ENCODE measurements at places on chromosomes 2 and 18.

- DNase-seq: peak; percentile 62
Measured at GRCh38 chr2:84741182-84741822, 139.6 kb downstream of the TRABD2A start.

GRCh38 chr2:88074854-88075292 lies 7.2 kb downstream of the SMYD1 start:
- no peak for DNase-seq

DNA sequence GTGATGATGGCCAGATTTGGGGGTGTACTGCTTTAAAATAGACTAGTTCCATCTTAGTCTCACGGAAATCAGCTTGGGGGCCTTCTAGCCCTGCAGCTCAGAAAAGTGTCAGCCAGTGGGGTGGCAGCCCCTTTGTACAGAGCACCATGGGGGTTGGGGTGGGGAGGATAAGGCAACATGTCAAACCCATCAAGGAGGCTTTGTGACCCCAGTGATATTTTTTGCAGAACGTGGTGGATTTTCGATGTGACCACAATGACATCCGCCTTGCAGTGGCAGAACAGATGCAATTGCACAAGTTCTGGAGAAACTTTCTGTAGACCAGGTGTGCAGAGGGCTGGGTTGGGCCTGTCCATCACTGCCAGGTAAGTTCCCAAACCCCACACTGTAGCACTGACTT lies 3.0 kb upstream of the CD8A start:
- DNase-seq: no peak

GRCh38 chr2:163490281-163490680 lies 245.5 kb downstream of the FIGN start:
- DNase-seq: no peak

DNA sequence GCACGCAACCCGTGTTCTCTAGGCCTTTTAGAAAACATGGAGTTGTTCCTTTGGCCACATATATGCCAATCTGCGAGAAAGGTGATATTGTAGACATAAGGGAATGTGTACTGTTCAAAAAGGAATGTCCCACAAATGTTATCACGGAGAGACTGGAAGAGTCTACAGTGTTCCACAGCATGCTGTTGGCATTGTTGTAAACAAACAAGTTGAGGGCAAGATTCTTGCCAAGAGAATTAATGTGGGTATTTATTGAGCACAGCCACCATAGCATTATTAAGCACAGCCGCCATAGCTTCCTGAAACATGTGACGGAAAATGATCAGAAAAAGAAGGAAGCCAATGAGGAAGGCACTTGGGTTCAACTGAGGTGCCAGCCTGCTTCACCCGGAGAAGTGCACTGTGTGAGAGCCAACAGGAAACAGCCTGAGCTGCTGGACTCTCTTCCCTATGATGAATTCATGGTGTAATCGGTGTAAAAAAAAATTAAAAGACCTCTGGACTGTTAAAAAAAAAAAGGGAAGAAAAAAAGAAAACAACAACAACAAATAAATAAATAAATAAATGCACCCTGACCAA lies 29.0 kb upstream of the REL start:
- no peak for DNase-seq

- no peak for DNase-seq
Measured at GRCh38 chr2:195642679-195643068, 14.4 kb upstream of the SLC39A10 start.

DNA sequence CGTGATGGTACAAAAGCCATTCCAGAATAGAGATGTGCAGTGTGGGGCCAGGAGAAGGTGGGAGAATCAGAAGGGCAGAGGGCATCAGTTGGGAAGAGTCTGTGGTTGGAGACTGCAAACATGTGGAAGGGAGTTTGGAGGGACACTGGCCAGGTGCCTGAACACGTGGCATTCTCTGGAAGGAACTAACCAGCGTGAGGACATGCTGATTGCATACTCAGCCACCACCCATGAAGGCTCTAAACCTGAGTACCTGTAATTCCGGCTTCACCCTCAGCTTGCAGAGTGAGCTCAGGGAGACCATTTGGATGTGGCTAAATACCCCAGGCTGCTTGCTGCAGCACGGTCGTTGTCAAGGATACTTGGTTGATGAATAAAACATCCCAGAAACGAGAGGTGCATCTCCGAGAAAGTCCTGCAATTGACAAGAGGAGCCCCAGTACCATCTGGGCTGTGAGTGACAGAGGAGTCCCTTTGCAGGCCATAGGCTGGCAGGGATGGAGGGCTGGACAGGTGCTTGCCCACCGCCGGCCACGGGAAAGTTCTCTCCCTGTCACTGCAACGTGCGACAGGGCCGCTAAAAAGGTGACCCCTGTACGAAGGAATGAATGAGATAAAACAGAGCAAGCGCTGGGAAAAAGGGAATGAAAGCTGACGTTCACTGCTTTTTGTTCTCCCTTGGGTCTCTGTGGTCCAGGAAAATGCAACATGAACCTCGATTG lies 5.0 kb downstream of the ACKR3 start:
- no peak for DNase-seq

- no peak for DNase-seq
Measured at GRCh38 chr2:128687565-128687964, 368.9 kb upstream of the HS6ST1 start.

Data from CD4-positive, alpha-beta T cell treated with Interleukin-17A for 4 hours (primary cell).